Kidney (tissue), 22 donors: ENCODE measurements at places on chromosomes 1 and 21. TPM values are rescaled to one million over a fixed set of nuclear protein-coding genes. Genes with fewer than 3 reads are reported as not detected.

Gene RAB25
- total RNA-seq: 51.4 TPM

Gene OR2T33
- not detected for total RNA-seq

Gene ASCL5
- not detected for total RNA-seq

Gene POGK
- 40.7 TPM for total RNA-seq

Gene TNFAIP8L2
- 6.3 TPM for total RNA-seq

Gene NPPA
- total RNA-seq: 0.50 TPM

Gene ADAMTS5
- 10.6 TPM for total RNA-seq
